ENCODE measurements at places on chromosomes 7 and 10.
A peak's percentile ranks its signal among the peaks of the same experiment; 100 is the strongest.

DNA sequence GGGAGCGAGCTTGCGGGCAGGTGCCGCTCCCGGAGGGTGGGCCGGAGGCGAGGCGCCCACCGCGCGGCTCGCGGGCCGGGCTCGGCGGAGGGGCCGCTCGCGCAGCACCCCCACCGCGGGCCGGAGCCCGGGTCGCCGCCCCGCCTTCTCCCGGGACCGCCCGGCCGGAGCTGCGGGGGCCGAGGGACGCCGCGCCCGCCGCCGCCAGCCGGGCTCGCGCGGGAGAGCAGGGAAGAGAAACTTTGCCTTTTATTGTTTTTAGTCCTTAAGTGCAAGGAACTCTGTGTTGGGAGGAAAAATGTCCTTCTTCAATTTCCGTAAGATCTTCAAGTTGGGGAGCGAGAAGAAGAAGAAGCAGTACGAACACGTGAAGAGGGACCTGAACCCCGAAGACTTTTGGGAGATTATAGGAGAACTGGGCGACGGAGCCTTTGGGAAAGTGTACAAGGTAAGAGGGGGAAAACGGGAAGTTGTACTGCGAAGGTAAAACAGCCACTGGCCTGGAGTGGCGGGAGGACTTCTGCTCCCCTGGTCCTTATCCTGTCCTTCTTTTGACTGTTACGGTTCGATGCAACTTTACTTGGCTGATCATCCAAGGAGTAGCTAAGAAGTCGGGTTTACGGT lies 620 bp downstream of the SLK start:
- peak; percentile 49 for DNase-seq

DNA sequence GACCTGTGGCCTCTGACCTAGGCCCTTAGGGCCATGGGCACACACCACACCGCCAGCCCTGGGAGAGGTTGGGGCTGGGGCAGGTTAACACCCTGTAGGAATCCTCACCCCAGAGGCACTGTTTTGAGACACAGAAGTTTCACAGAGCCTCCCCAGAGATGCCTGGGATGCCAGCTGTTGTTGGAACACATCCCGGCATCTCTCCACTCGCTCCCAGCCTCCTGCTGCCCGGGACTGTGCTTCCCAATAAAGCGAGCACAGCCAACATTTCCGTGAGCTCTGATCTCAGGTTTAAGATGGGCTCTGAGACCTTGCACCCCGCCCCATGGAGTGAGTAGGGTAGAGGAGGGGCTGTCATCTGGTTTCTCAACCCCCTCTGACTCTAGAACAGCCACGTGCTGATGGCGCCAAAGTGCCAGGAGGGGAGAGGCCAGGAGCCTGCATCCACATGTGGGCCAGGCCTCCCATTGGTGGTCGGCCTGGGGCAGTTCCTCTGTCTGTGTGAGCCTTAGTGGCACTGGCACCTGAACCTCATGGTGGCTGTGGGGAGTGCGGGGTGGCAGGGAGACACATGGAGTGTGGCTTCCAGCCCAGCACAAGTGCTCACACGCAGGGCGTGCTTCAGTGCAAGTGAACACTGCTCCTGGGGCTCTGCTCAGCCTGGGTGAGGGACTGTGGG lies 54.7 kb downstream of the RASGEF1A start:
- no peak for DNase-seq

DNA sequence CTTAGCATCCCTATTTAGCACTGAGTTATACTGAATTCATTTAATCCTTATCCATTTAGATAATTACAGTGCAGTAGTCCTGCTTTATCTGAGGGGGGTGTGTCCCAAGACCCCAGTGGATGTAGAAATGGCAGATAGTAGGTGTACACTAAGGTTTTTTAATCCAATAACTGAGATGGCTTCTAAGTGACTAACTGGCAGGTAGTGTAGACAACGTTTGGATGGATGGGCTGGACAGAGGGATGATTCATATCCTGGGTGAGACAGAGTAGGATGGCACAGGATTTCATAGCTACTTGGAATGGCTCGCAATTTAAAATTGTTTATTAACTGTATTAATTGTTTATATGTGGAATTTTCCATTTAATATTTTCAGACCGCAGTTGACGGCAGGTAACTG lies 295.6 kb downstream of the CCDC3 start:
- peak; percentile 58 for DNase-seq

DNA sequence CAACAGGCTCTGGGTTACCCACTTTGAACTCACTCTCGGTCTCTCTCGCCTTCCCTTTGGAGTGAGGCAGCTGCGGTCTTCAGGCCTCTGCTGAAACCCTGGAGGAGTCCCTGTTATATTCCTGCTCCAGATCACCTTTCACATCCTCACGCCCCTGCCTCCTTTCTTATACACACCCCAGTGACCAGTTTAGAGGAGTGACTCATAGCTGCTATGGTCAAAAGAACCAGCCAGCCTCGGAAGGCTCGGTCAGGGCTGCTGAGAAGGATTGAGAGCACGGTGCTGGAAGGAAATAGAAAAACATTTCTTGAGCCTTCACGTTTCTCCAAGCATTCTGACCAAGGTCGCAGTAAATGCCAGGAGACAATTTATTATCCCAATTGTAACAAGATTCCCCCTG lies 28.3 kb upstream of the SVOPL start:
- DNase-seq, result no peak

- DNase-seq, result no peak
Observed at GRCh38 chr7:21624320-21624719, 81.5 kb downstream of the DNAH11 start.

- no peak for DNase-seq
Observed at GRCh38 chr10:53025172-53025711, 252.7 kb upstream of the MBL2 start.

- no peak for DNase-seq
Observed at GRCh38 chr7:46993396-46993795, 588.5 kb downstream of the TNS3 start.

DNA sequence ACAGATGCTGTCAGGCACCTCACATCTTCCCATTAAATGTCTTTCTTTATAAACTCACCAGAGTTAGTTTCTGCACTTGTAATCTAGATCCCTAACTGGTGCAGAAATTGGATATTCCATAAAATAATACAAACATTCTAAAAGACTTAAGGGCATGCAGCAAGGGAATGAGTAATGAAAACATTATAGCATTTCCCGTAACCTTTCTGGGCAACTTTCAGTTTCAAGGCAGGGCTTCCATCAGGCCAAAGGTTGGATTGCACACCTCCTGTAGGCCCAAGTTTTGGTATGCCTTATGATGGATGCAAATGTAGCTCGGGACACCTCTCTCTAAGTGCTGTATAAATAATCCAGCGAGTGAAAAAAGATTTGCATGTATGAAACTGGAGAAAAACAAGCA lies 129.9 kb upstream of the LYZL2 start:
- no peak for DNase-seq

- no peak for DNase-seq
Observed at GRCh38 chr7:55099066-55099820, 80.4 kb downstream of the EGFR start.

DNA sequence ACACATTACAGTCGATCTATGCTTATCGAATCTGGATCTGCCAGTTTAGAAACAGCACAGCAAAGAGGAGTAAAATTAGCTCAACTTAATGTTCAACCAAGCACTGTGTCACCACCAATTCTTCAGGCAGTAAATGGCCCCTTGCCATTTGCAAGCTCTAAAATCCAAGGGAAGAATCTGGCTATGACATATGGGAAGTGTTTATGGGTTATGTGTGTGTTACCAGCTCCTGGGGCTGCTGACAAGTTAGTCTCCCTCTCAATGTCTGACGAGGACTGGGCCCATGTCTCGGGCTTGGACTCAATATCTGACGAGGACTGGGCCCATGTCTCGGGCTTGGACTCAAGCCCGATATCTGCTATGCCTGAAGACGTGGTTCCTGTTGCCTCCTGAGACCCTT lies 5.7 kb upstream of the ITIH2 start:
- DNase-seq, result no peak

- no peak for DNase-seq
Observed at GRCh38 chr7:16849296-16850148, 32.3 kb downstream of the AGR3 start.

- DNase-seq, result no peak
Observed at GRCh38 chr10:4199196-4199595, 414.2 kb upstream of the KLF6 start.

GRCh38 chr7:43164757-43165156 lies 52.3 kb downstream of the HECW1 start:
- DNase-seq, result no peak

- DNase-seq, result no peak
Observed at GRCh38 chr7:1288996-1289551, 56.4 kb downstream of the UNCX start.

- DNase-seq, result no peak
Observed at GRCh38 chr7:133709036-133709880, 417.9 kb upstream of the LRGUK start.

DNA sequence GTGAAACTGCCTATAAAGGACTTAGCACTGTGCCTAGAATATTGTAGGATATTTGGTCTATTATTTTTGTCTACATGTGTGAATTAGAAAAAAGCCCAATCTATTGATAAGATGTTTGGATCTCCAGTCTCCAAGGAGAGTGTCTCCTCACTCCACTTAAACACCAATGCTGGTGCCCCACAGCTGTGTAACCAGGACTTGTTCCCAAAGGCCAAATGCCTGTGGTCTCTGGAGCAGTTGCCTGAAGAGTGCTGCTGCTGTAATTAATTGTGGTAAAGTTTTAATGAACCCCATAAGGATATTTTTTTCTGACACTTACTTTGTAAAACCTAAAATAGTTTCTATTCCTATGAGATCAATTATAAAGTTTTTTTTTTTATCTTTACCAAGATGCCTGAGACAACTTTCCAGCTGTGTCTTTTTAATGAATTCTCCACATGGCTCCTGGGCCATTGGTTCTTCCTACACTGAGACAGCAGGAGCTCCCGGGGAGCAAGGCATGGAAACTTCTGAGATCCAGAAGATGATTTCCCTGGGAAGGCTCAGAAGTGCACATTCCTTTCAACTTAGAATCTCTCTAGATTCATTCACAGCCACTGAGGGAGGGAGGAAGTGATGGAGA lies 11.2 kb upstream of the OR2A5 start:
- DNase-seq, result no peak

- DNase-seq, result peak; percentile 67
Observed at GRCh38 chr10:91758303-91759146, 39.7 kb upstream of the TNKS2 start.

GRCh38 chr7:44244282-44244681 lies 43.5 kb downstream of the YKT6 start:
- DNase-seq, result peak; percentile 21

- DNase-seq, result no peak
Observed at GRCh38 chr10:31975157-31975765, 46.6 kb upstream of the ARHGAP12 start.

GRCh38 chr10:98628206-98628605 lies 181.5 kb upstream of the HPS1 start:
- no peak for DNase-seq

DNA sequence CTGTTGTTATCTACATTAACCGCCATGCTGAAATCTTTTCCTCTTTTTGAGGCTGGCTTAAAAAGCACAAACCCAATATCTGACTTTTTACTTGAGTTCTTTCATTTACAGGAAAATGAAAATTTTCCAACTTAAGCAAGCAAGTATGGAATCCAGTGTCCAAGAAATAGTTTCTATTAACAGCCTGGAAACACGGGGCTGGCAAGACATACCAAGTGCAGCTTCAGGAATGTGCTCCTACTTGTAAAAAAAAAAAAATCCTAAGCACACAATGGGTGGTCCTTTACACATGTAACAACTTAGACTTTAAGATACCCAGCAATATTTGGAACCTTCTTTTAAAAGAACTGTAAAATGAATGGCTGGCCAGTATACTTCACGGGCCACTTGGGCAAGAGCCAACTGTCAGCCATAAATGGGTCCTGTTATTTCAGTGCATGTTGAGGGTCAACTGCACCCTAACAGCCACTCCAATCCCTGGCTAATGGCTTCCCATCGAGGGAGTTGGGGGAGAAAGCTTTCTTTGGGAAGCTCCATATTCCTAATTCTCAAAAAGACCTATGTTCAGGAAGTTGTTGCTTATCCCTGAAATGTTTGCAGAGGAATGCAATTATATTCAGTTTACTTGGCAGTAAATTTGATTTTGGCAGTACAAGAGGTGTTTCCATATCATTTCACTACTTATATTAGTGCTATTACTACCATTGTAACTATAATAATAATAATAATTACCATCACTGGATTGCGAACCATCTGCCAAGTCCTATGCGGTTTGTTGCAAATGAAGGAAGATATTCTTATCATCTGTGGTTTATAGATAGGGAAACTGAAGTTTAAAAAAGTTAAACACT lies 236.4 kb upstream of the TMEM72 start:
- DNase-seq, result no peak

GRCh38 chr10:104688251-104689042 lies 47.4 kb downstream of the SORCS3 start:
- no peak for DNase-seq

DNA sequence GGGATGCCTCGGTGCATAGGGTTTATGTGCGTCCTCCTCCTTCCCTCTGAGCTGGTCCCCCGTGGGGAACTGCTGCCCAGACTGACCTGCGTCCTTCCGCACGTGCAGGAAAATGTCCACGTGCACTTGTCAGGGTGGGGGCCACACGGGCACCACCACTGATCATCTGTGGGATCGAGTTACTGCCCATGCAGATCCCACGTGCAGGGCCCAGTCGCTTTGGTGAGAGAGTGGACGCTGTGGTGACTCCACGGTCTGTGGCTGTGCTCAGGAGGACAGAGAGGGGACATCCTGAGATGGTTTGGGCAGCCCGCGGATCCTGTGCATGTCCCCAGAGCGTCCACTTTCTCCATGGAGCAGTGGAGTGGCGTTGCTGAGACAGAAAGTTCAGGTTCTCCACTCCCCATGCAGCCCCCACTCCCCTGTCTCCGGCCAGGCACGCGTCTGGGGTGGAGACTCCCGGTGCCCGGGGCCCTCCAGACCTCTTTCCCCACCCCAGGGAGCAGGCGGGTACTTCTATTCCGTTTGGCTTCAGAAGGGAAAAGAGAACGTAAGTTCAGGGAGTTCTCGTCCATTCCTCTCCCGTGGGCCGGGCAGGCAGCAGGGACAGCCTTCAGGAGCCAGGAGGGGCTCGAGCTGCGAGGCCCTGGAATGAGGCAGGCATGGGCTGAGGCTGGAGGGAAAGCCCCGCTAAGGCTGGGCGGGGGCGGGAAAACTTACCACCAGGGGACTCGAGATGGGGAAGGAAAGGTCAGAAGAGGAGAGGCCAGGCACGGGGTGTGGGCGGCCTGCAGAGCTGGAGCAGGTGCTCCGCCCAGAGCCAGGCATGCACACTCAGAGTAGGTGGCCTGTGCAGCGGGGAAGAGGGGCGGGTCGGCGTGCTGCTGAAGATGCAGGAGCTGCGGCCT lies 59.9 kb downstream of the EGFR start:
- no peak for DNase-seq

- no peak for DNase-seq
Observed at GRCh38 chr7:150716939-150717338, 526 bp downstream of the GIMAP1 start.
